ENCODE measurements at places on chromosomes 4 and X.

GRCh38 chr4:54290980-54291379, 61.9 kb downstream of the PDGFRA start:
- DNase-seq = no peak

GRCh38 chr4:128879971-128880370, 70.5 kb downstream of the JADE1 start:
- DNase-seq = no peak

DNA sequence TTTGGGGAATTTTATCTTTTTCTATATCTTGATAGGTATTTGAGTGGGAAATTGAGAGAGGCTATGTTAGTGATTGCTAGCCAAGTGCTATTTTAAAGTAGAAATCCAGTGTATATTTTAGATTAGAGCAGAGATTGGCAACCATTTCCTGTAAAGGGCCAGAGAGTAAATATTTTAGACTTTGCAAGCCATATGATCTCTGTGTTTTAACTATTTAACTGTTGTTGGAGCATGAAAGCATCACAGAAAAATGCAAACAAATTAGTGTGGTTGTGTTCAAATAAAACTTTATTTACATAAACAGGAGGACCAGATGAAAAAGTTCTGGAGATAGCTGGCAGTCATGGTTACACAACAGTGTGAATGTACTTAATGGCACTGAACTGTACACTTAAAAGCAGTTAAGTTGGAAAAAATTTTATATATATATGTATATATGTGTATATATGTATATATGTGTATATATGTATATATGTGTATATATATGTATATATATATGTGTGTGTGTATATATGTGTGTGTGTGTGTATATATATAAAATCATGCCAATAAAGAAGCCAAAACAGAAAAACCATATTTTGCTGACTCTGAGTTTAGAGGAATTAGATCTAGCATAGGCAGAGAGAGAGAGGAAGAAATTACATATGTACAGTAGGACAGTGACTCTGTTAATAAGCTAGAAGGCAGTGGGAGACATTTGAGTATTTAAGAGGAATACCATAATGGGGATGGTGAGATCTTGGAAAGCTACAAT, 83.4 kb downstream of the TMEM164 start:
- DNase-seq = no peak

GRCh38 chrX:150200820-150201287, 162.3 kb upstream of the MAMLD1 start:
- peak; percentile 95 for DNase-seq
